ENCODE measurements at places on chromosomes 2 and 18.

- no peak for DNase-seq
Observed at GRCh38 chr2:99260184-99260583, 4.7 kb upstream of the LYG2 start.

GRCh38 chr2:20758997-20759396 lies 63.9 kb downstream of the LDAH start:
- DNase-seq = no peak

- DNase-seq = no peak
Observed at GRCh38 chr2:196949116-196949515, 22.6 kb upstream of the PGAP1 start.

- DNase-seq = no peak
Observed at GRCh38 chr2:236614551-236614950, 44.9 kb downstream of the ACKR3 start.

- no peak for DNase-seq
Observed at GRCh38 chr2:68108120-68108519, 45.3 kb upstream of the C1D start.

GRCh38 chr2:191218292-191218898 lies 26.8 kb upstream of the MYO1B start:
- no peak for DNase-seq

DNA sequence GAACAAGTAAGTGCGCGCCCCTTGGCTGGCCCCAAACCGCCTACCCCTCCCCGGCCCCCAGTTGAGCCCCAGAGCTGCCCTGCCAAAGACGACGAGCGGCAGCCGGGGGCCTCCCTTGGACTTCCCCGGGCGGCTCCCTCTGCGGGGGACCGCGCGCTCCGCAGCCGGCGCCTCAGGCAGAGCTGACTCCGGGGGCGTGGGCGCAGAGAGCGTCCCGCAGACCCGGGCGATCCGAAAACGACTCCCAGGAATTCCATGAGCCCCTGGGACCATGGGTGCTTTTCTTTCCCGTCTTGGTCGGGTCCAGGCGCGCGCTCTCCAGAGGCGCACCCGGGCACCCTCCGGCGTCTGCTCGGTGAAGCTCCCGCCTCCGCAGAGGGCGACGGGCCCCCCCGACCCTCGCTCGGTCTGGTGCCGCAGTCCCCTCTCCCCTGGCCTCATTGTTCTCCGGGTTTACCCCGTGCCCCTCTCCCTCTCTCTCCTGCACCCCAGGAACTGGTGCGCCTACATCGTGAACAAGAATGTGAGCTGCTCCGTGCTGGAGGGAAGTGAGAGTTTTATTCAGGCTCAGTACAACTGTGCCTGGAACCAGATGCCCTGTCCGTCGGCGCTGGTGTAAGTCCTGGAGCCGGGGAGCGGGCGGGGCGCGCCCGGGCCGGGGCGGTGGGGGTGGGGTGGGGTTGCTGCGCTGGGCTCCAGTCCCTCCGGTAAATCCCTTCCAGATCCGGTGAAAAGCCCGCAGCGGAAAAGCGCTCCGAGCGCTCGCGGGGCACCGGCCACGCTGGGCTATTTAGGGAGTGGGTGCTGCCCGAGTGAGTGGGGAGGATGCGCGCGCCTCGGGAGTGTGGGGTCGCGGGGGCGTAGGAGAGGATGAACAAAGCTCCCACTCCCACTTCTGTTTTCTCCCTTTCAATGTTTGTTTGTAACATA lies 776 bp downstream of the EMILIN2 start:
- no peak for DNase-seq

- DNase-seq = no peak
Observed at GRCh38 chr2:10161961-10162441, 39.5 kb downstream of the RRM2 start.

DNA sequence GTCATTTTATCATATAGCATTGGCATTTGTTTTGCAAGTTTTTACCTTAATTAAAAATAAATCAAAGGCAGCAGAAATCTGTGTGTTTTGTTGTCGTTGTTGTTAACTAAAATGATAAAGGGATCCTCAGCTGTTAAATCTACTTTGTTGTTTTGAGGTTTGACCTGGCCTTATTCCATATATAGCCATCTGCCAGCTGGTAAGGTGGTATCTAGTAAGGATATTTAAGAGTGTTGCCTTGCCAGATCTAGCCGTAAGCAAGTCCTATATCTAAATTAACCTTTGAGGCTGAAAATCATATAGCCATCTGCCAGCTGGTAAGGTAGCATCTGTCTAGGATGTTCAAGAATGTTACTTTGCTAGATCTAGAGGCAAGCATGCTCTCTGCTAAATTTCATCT lies 56.6 kb downstream of the BMPR2 start:
- DNase-seq = no peak

DNA sequence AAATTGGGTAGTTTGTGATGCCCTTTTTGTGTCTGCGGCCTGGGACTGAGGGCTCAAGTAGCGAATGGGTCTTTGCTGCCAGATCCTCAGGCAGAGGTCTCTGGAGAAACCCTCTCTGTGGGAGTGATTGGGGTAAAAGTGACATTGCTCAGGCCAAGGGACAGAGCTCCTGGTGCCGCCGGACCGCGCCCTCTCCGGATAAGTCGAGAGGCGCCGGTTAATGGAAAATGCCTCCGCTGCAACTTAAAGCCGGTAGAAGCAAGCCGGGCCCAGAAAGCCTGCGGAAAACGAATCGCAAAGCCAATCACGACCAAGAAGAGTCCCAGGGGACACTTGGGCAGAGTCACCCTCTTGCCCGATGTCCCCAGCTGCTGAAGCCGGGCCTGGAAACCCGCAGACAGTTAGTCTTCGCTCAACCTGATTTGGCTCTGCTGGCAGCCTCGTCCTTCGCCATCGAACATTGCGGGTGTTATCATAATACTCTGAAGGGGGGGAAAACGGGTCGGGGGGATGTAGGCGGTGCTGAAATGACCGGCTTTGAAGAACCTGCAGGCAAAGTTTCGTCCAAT lies 352 bp upstream of the HOXD12 start:
- no peak for DNase-seq

DNA sequence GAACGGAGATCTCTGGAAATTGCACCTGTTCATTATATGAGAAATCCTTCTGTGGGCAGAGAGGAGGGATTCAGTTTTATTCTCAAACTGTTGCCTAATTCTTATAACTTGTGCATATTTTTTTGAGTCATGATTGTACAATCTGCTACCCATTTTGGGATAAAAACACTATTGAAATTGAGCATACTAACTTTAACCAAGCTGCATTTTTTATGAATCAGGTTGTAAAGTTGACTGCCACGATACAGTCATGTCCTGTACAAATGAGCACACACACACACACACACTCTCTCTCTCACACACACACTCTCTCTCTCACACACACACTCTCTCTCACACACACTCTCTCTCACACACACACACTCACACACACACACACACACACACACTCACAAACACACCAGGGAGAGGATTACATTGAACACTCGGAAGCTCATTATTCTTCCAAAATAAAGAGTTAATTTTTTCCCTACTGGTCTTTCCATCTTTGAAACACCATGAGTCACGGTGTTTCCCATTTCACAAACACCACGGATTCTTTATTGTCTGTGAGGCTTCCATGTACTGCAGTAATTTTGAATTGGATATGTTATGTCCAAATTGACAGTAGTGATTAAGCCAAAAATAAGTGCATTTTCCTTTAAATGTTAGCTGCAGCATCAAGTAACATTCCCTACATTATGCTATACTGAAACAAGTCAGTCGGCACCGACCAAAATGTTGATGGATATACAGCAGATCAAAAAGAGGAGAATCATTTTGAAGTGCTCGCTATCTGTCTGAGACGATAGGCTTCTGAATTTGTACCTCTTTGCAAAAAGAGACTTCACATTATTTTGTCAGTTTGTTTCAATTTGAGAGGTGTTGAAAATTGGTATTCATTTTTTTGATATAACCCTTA lies 216.9 kb downstream of the ARHGAP15 start:
- DNase-seq = no peak

GRCh38 chr2:221262651-221263050 lies 309.5 kb downstream of the EPHA4 start:
- no peak for DNase-seq

- no peak for DNase-seq
Observed at GRCh38 chr2:103887625-103888024, 966.3 kb upstream of the POU3F3 start.

GRCh38 chr2:142710336-142710735 lies 167.1 kb upstream of the KYNU start:
- DNase-seq = no peak

- DNase-seq = no peak
Observed at GRCh38 chr2:2597712-2598111, 266.6 kb upstream of the MYT1L start.

- no peak for DNase-seq
Observed at GRCh38 chr2:207370646-207371045, 159.1 kb upstream of the CREB1 start.

GRCh38 chr2:188385857-188386256 lies 94.2 kb downstream of the GULP1 start:
- DNase-seq = no peak

DNA sequence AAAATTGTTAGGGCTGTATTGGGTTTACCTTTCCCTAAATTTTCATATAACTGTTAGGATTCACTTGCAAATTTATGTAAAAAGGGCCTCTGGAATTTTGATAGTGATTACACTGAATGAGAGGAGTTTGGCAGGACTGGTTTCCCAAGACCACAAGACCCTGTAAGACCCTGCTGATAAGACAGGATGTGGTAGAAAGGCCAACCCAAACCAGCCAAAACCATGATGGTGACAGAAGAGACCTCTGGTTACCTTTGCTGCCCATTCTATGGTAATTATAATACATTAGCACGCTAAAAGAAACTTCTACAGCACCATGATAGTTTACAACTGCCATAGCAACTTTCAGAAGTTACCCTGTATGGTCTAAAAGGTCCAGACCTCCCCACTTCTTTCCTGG lies 8.3 kb upstream of the CASP10 start:
- DNase-seq = no peak

DNA sequence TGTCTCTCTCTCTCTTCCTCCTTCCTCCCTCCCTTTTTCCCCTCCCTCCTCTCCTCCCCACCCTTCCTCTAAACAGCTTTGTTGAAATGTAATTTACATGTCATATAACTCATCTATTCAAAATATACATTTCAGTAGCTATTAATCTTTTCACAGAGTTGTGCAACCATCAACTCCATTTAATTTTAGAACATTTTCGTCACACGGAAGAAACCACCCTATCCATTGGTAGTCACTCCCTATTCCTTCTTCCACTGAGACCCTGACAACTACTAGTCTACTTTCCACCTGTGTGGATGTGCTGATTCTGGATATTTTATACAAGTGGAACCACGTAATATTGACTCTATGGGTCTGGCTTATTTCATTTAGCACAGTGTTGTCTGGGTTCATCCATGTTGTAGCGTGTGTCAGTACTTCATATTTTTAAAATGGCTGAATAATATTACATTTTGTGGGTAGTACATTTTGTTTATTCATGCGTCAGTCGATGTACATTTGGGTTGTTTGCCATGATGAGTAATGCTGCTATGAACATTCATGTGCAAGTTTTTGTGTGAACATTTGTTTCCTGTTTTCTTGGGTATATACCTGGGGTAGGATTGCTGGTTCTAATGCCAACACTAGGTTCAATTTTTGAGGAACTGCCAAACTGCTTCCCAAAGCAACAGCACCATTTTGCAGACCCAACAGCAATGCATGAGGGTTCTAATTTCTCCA lies 100.1 kb upstream of the GCFC2 start:
- DNase-seq = no peak

GRCh38 chr2:233713262-233713615 lies 532 bp downstream of the UGT1A5 start:
- DNase-seq = no peak

GRCh38 chr2:126399001-126399400 lies 257.0 kb upstream of the GYPC start:
- no peak for DNase-seq
